ENCODE measurements at places on chromosomes 4 and X.

GRCh38 chrX:19513383-19513782 lies 1.9 kb downstream of the MAP3K15 start:
- no peak for DNase-seq

GRCh38 chr4:87219632-87220093 lies 755 bp downstream of the KLHL8 start:
- no peak for DNase-seq

DNA sequence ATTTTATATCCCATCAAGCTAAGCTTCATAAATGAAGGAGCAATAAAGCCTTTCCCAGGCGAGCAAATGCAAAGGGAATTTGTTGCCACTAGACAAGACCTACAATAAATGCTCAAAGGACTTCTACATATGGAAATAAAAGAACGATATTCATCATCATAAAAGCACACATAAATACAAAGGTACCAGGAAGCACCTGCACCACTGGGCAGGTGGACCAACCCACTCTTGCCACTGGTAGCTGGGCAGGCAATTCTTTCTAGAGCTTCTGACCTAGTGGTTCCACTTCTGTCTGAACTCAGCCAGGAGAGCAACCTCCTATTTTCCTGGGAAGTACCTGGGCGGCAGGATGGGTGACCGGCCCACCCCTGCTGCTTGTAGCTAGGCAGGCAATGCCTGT lies 237.2 kb upstream of the ITM2A start:
- no peak for DNase-seq

GRCh38 chr4:139266208-139266582 lies 13.8 kb downstream of the MGARP start:
- DNase-seq: no peak

- no peak for DNase-seq
Measured at GRCh38 chr4:76199664-76200211, 13.9 kb downstream of the SCARB2 start.

GRCh38 chr4:6509587-6509986 lies 37.2 kb upstream of the PPP2R2C start:
- no peak for DNase-seq

DNA sequence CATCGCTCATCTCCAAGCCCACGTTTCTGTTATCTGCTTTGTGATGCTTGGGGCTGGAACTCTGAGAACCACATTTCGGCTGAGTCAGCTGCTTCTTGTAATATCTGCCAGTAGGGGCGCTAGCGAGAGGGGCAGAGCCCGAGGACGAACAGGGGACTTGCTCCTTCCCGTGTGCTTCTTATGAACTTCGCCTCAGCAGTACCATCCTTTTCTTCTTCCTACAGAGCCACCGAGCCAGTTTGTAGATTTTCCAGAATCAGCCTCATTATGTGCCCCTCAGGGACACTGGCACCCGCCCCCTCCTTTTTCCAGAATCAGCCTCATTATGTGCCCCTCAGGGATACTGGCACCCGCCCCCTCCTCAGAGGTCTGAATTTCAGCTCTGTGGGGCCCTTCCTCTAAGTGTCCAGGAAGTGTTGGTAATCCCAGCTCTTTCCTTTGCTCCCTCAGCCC lies 441.7 kb upstream of the RASGEF1B start:
- DNase-seq: no peak

- DNase-seq: no peak
Measured at GRCh38 chrX:68261060-68261672, 172.1 kb downstream of the OPHN1 start.

GRCh38 chr4:81589262-81589661 lies 117.6 kb upstream of the RASGEF1B start:
- DNase-seq: no peak

GRCh38 chr4:184897895-184898294 lies 72.1 kb upstream of the ACSL1 start:
- no peak for DNase-seq

DNA sequence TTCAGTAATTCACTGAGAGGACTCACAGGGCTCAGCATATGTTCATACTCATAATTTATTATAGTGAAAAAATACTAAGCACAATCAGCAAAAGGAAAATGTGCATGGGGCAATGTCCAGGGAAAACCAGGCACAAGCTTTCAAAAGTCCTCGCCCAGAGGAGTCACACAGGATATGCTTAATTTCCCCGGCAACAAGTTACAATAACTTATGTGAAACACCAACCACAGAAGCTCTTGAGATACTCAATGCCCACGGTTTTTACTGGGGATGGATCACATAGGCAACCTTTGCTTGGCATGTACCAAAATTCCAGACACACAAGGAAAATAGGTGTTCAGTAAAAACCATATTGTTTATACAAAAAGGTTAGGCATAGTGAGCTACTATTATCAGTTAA lies 38.5 kb upstream of the STPG2 start:
- DNase-seq: no peak

DNA sequence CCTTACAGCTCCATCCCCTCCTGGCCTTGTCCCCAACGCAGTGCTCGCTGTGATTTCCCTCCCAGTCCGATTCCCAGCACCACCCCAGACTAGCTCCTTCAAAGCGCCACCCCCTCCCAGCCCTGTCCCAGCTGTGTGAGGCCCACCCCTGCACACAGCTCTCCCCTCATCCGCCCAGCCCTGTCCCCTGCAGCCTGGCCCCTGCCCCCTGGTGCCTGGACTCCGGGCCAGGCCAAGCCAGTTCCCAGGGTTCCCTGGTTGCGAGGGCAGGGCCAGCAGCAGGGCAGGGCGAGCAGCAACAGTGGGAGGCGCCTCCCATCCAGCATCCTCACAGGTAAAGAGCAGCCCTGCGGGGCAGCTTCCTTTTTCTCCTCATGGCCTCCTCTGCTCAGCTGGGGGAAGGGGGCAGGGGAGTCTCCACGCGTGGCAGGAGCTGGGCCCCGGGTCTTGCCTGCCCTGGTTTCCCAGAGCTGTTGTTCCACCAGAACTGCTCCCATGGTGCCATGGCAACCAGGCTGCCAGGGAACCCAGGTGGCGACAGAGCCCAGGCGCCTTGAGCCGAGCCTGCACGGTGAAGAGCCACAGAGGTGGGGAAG lies 24.8 kb downstream of the IQSEC2 start:
- no peak for DNase-seq

DNA sequence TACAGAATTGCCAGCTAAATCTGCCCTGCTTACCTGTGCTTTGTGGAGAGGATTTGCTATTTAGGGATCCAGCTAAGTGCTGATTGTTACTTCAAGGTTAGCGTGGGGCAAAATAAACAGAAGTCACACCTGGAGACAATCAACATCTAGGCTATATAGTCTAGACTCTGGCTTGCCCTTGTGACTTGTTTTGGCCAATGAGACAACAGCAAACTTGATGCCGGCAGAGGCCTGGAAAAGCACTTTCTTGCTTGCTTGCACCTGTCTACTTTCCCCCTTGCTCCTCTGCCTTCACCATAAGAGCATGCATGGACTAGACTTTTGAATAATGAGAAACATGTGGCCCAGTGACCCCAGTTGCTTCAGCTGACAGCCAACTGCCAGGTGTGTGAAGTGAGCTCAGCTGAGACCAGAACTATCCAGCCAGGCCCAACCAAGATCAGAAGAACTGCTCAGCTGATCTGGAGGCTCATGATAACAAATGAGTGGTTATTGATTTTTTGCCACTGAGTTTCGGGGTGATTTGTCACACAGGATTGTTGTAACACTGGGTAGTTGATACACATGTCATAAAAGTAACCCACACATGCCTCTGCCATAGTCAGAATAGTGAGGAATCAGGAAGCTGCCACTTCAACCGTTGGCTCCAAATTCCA lies 164.4 kb downstream of the RBMX2 start:
- no peak for DNase-seq

DNA sequence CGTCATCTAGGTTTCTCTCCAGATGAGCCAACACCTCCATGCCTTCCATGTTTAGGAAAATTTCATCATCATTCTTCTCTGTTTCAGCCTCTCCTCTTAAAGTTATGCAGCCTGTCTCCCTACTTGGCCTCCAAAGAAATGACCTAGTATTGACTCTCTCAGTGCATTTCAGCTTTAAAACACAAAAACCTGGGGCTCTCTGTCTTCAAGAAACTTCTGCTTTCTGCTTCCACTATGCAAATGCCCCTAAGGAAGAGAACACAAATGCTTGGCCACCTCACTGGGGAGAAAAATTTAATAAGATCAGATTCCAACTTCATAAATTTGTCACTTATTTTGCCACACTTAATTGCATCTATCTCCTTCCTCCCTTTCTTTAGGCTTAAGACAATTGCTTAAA lies 93.3 kb downstream of the GPRIN3 start:
- DNase-seq: no peak

- DNase-seq: no peak
Measured at GRCh38 chr4:152038238-152038637, 277.4 kb upstream of the GATB start.

DNA sequence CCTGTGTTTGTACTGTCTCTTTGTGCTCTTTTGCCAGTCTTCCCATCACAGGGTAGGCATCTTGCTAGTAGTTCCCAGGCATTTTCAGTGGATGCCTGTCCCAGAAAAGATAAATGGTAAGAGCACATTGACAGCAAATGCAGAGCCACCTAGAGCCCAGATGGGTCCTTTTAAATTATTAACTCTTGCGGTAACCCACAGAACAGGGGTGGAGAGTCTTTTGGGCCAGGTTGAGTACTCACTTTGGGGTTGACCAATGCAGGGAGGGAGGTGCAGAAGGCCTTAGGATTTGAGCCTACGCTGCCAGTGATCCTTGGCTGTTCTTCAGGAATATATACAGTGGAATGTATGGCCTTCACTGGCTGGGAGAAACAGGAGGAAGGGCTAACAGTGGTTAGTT lies 173.8 kb downstream of the MSN start:
- no peak for DNase-seq

- DNase-seq: no peak
Measured at GRCh38 chr4:34566091-34566490, 1678.2 kb downstream of the ARAP2 start.

GRCh38 chrX:137545711-137546651 lies 19.9 kb upstream of the ZIC3 start:
- DNase-seq: no peak

GRCh38 chrX:105701310-105702052 lies 120.9 kb upstream of the NRK start:
- no peak for DNase-seq

GRCh38 chrX:137915466-137915865 lies 349.5 kb downstream of the ZIC3 start:
- DNase-seq: no peak

DNA sequence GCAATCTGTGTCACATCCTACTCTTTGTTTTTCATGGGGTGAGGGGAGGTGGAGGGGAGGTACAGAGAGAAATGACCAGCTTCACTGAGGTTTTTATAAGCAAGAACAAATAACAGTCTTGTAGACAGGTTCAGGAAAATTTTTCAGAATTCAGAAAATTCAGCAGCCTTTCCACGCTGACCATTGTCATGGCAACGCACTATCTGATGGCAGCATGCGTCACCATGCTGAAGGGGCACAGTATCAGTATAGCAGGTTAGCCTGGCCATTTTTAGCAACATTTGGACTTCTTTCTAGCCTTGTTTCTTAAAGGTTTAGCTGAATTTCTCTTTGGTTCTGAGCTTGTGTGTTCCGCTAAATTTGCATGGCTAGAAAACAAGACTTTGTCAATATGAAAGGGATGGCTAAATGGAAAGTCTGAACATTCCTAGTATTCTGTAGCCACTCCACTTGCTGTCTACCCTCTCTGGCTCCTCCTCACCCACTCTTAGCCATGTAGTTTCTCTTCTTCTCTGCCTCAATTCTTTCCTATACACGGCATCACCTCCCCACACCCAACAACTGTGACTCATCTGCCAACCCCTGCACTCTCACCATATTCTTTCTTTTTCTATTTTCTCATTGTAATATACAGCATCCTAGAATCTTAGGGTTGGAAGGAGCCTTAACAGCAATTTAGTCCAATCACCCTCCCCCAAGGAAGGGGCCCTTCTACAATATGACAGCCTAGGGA lies 42.7 kb upstream of the CITED1 start:
- no peak for DNase-seq

- no peak for DNase-seq
Measured at GRCh38 chr4:51840781-51841180, 2.2 kb upstream of the DCUN1D4 start.

- DNase-seq: no peak
Measured at GRCh38 chr4:181819946-181820345, 423.3 kb upstream of the TENM3 start.

- DNase-seq: no peak
Measured at GRCh38 chr4:60682901-60683300, 517.2 kb upstream of the ADGRL3 start.

DNA sequence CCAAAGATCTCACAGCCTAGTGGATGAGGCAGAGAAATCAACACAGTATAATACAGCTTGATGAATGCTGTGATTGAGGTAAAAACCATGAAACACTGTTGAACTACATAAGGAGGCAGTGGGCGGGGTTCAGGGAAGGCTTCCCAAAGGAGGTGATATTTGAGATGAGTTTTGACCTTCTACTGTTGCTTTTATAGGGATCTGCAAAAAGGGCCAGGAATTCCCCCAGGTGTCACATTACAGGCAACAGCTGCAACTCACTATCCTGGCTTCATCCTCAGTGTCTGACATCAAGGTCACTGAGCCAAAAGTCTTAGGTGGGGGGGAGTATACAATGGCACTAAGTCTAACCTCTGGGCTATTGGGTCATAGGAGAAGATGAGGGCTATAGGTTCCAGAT lies 185.7 kb upstream of the NRK start:
- DNase-seq: no peak

GRCh38 chr4:8282134-8282641 lies 12.6 kb downstream of the HTRA3 start:
- DNase-seq: no peak

GRCh38 chrX:1582686-1583437 lies 8.5 kb upstream of the AKAP17A start:
- DNase-seq: peak; percentile 0

DNA sequence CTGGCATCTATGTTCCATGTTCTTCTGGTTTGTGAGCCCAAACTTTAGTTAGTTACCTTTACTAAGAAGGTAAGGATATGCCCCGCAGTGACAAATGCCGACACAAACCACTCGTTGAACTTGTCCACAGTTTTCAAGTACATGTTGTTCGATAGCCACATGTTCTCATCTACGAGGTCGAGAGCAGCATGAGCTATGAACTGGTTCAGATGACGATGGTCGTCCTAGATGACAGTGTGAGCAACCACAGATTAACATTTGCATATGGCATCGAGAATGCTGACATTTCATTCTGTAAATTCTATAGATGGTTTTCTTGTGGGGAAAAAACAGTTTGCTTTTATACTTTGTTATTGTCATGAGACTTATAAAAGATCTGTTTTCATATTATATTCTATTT lies 18.0 kb downstream of the TRAPPC2 start:
- DNase-seq: no peak

DNA sequence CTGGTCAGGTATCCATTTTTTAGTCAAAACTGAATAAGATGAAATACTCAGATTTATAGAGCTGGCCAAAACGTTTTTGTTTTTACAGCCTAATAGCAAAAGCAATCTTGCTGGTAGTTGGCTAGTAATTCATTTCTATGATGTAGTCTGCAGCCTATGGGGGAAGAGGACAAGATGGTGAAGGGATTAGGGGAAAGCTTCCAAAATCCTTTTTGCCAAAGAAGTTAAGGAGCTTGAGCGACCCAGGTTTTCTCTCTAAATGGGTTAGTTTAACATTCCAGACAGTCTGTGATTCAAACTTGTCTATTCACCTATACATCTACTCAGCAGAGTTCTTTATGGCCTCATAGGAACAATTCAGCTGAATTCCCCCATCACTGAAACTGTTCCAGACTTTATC lies 89.8 kb upstream of the SPRY1 start:
- no peak for DNase-seq

Data from SIG-M5 (cell line).